Left hindlimb (tissue), 1 donor: ENCODE measurements at places on chromosomes 16 and 17.

DNA sequence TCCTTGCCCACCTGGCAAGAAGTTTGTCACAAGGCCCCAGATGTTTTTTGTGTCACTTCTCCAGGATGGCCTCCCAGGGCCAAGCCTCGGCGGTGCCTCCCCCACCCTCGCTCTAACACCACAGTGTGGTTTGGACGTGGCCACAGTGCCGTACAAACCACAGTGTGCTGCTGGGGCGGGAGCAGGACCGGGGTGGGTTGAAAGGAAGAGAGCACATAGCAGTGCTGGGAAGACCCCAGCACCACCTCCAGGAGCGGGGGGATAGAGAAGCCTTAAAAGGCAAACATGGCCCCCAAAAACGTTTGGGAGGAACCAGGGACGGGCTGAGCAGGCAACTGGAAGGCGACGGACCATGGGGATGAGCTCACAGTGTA, 5.0 kb upstream of the BCL6B start:
- DNase-seq = no peak

- DNase-seq = no peak
Observed at GRCh38 chr17:48070195-48070594, 22.0 kb downstream of the NFE2L1 start.

GRCh38 chr16:11877374-11877773, 26.0 kb upstream of the RSL1D1 start:
- DNase-seq = no peak

DNA sequence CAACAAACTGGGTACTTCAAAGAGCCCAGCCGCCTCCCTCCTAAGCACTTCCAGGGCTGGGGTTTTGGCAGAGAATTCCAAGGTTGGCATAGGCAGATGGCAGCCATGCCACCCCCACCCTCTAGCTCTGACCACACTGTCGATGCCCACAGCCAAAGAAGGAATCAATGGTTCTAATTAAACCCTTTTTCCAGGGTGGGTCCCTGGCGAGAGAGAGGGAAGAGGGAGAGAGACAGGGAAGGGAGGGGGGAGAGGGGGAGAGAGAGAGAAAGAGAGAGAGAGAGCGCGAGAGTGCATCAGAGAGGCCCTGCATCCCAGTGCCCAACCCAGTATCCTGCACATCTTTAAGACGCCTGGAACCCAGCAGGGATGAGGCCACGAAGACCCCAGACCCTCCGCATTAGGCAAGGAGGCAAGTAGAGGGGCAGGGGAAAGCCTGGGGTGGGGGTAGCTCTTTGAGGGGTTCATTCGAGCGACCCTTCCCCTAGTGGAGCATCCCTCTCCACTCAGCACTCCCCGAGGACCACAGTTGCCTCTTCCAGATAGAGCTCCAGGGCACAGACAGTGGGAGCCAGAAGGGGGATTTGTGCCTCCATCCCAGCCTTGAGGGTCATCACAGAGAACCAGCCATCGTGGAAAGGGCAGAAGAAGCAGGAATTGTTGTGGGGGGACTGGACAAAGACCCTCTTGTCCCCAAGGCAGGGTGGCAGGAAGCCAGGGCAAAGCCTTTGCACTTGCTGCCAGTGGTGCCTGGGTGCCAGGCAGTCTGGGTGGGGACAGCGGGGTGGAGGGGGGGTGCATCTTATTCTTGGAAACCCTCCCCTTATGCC, 2.6 kb downstream of the SRCIN1 start:
- no peak for DNase-seq

- DNase-seq = no peak
Observed at GRCh38 chr17:57337390-57337789, 81.1 kb downstream of the MSI2 start.
